Cardiac fibroblast (primary cell): ENCODE measurements at places on chromosomes 1 and 21.

GRCh38 chr1:218501161-218501560 is 156.0 kb downstream of the TGFB2 start:
- DNase-seq: no peak

- DNase-seq: no peak
These were observed 35.0 kb upstream of the RD3 start for GRCh38 chr1:211527006-211527405.

- DNase-seq: peak; percentile 67
These were observed 32.3 kb downstream of the CD58 start for GRCh38 chr1:116538544-116538943.

DNA sequence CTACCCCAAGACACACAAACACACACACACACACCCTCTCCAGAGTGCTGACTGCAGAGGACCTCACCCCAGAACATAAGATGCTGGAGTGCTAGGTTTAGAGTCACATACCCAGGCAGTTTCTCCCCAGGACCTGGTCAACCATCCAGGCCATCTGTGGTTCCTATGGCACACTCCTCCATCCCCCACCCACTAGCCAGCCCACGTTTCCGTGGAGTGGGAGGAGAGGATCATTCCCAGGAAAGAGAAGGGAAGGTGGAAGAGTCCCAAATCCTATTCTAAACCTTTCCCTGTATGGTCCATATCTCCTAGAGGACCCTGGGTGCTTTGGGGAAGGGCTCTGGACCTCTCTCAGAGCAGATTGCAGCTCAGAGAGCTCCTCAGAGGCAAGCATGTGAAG is 1.1 kb downstream of the KCNJ9 start:
- no peak for DNase-seq

- peak; percentile 53 for DNase-seq
These were observed 1.0 kb downstream of the MARCKSL1 start for GRCh38 chr1:32334864-32335534.
